PC-9 (cell line): ENCODE measurements at places on chromosomes 3 and 15. TPM values are rescaled to one million over a fixed set of nuclear protein-coding genes. Genes with fewer than 3 reads are reported as not detected.

DNA sequence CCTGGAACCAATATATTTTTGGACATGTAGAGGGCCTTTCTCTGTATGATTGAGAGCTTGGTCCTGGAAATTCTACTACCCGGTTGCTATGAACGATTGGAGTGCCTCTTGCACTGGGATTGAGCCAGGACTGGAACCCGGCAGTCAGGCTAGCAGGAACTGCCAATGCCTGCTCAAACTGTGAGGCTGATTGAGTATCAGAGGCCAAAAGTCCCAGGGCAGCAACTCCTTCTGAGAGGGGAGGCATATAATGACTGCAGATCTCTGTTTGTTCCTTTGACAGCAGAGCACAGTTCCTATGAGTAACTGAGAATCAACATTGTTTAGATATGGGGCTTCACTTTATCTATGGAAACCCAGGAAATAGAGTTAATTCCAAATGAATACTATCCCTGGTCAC lies 12.9 kb downstream of the IQCH start:
- DNase-seq: no peak

GRCh38 chr15:100737214-100737613 lies 134.8 kb downstream of the ASB7 start:
- no peak for DNase-seq

- no peak for DNase-seq
Observed at GRCh38 chr3:188686324-188686723, 485.4 kb upstream of the TPRG1 start.

- no peak for DNase-seq
Observed at GRCh38 chr3:46056686-46057085, 29.4 kb upstream of the XCR1 start.

DNA sequence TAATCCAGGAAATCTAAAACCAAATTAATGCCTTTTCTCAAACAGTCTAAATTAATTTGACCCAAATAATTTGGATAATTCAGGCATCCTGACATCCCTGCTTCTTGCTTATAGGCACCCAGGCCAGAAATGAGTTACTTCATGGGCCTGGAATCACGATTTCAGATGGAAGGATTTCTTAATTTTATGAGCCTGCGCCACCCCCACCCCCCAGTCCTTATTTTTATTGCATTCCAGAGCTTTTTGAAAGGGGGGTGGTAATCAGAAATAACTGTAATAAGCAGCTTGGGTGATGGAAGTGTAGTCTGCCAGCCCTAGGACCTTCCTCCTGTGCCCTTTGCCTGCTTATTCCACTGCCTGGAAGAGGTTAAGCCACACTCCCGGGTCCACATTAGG lies 1.3 kb downstream of the AP2M1 start:
- no peak for DNase-seq

- no peak for DNase-seq
Observed at GRCh38 chr3:194691481-194692283, 6.0 kb downstream of the FAM43A start.

DNA sequence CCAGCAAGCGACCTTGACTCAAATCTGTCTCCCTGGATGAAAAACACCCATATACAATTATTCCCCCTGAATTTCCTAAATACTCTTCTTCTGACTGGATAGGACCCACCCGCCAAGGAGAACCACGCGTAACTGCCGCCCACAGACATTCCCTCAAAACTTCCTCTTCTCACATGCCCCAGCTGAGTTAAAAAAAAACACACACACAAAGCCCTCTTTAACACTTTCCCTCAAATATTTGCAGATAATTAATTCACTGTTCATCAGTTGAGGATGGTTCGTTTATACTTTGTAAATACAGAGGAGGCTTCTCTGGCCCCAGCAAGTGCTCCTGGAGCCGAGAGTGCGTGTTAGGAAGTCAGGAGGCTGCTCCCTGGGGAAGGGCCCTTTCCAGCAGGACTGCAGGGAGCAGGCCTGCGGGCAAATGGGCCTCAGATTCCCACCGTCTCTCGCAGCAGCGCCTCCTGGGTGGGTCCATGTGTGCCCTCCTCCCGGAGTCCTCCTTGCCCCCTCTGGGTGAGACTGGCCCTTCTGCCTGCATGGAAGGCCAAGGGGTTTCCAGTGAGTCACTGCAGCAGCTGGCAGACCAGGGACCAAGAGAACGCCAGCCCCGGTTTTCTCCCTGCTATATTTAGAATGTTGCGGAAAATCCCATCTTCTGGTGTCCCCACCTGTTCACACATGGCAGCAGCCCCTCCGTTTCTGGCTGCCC lies 46.8 kb downstream of the MGLL start:
- no peak for DNase-seq

GRCh38 chr15:72482275-72482674 lies 8.1 kb downstream of the ARIH1 start:
- no peak for DNase-seq

CBLB gene
- 29.8 and 44.0 TPM in 2 replicates for total RNA-seq

ZNF385D gene
- 0.28 TPM in 1 of 2 replicates, not detected in the other for total RNA-seq

CLDN16 gene
- 0.20 and 0.46 TPM in 2 replicates for total RNA-seq

SMCO1 gene
- not detected in 2 replicates for total RNA-seq

DNASE1L3 gene
- not detected in 2 replicates for total RNA-seq

WDR93 gene
- 1.1 and 1.8 TPM in 2 replicates for total RNA-seq
